ENCODE measurements at places on chromosomes 11 and 22.

DNA sequence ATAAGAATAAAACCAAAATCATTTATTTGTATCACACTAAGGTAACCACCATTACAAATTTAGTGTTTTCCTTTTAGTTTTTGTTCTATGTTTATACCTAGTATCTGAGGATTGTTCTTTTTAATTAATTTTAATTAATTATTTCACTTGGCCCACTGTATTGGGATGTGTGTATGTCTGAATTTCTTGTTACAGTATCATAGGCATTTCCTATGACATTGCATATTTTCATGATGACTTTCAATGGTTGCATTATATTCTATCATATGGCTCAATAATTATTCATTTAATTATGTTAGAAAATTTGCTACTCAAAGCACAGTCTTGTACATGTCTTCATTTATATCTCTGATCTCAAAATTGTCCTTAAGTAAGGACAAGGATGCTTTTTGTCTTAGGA lies 41.0 kb downstream of the C11orf71 start:
- no peak for DNase-seq

- DNase-seq, result no peak
These were observed 62.6 kb downstream of the CD6 start for GRCh38 chr11:61034111-61034510.

DNA sequence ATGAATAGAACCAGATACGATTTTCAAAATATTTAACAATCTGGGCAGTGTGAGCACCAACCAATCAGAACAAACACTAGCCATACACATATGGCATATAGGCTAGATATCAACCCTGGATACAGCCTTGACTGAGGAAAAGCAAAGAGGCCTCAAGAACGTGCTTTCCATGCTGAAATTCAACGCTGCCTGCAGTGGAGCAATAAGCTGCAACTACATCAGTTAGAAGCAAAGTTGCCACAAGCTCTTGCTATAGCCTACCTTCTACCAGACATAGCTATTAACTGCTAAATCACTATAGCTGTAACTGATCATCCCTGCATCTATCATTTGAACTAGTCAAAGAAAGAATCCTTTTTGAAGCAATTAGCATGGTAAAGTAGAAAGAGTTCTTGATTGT lies 42.5 kb downstream of the DENND5A start:
- no peak for DNase-seq

GRCh38 chr11:7252683-7253213 lies 1.0 kb downstream of the SYT9 start:
- DNase-seq, result no peak

GRCh38 chr11:19879307-19880087 lies 166.9 kb downstream of the NAV2 start:
- DNase-seq, result no peak

DNA sequence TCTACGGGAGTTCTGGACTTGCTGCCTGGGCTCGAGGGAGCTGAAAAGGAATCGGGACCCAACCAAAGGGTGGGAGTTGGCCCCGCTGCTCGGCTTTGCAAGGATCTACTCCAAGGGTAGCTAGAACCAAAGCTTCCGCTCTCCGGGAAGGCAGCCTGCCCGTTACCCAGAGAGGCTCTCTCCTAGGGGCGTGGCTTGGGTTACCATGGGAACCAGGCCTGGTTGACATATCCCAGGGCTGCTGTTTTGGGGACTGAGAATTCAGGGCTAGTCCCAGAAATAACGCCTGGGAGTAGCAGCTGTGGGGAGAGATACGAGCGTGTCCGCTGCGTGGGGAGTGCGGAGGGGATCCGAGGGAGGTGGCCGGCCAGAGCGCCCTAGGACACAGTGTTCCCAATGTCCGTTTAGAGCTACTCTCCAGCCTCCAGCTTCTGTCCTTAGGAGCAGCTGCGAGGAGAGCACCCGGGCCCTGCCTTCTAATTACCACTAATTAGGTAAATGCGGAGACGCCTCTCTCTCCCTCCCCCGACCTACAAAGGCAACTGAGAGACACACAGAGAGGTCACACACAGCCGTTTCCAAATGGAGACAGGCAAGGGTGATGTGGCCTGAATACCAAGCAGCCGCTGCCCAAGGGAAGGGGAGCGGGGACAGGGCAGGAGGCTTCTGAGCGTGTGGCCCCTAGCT lies 141.6 kb upstream of the CADM1 start:
- DNase-seq, result peak; percentile 16

- DNase-seq, result peak; percentile 30
These were observed 11.8 kb downstream of the TIGD3 start for GRCh38 chr11:65366340-65366773.

DNA sequence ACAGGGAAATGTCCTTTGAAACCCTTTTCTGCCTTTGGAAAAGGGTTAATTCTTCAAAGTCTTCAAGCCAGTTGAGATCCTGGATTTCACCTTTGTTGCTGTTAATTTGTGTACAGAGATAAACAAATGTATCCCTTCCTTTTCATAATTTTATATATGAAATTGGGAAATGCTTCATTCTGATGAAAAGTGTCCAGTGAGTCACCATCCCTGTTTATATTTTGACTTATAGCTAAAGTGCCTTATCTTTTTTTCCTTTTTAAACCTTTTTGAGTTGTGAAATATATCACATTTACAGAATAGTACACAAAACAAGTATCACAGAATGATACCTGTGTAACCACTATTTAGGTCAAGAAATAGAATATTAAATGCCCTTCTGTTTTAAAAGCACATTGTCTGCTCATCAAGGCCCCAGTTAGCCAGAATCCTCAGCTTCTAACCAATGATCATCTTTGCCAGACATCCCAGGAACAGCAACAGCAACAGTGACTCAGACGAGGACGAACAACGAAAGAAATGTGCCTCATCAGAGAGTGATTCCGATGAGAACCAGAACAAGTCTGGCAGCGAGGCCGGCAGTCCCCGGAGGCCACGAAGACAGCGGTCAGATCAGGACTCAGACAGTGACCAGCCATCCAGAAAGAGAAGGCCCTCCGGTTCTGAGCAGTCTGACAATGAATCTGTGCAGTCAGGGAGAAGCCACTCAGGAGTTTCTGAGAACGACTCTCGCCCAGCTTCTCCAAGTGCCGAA lies 27.3 kb downstream of the CTR9 start:
- DNase-seq, result no peak

DNA sequence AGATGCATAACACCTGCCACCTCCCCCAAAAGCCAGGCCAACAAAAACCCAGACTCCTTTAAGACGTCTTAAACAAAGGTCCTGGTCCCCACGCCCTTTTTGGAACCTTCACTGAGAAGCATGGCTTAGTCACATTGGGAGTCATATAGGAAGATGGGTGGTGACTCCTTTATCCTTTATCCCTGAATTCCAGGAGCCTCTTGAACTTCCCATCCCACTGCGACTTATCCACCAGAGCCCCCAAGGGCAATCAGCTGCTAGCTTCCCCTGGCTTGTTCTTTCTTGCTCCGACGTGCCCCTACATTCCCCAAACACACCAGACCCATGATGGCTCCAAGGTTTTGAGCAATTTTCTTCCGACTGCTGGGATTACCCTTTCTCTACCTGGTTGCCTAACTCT lies 567.0 kb upstream of the CADM1 start:
- no peak for DNase-seq

DNA sequence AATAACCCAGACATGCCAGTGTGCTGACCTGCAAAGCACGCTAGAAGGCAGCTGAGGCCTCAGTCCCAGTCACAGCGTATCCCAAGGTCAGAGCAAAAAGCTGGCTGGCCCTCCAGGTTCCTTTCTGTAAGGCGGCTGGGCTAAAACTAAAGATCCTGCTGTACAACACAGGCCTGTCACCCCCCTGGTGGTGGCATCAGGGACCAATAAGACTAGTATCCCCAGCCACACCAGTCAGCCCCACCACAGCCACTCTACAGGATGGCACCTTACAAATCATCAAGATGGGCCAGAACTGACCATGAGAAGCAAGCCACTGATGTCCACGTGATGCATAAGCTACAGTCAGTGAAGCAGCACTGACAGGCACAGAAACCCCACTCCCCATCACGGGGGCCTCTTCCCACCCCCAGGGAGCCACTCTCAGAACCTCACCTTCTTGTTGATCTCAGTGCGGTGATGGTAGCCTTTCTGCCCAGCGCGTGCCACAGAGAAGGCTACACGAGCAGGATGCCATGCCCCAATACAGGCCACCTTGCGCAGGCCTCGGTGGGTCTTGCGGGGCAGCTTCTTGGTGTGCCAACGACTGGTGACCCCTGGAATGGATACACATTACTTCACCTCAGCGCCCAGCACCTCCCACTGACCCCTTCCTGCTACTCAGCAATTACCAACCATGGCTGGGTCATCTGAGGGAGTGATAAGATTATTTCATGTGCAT lies 5.0 kb downstream of the RPL3 start:
- no peak for DNase-seq

DNA sequence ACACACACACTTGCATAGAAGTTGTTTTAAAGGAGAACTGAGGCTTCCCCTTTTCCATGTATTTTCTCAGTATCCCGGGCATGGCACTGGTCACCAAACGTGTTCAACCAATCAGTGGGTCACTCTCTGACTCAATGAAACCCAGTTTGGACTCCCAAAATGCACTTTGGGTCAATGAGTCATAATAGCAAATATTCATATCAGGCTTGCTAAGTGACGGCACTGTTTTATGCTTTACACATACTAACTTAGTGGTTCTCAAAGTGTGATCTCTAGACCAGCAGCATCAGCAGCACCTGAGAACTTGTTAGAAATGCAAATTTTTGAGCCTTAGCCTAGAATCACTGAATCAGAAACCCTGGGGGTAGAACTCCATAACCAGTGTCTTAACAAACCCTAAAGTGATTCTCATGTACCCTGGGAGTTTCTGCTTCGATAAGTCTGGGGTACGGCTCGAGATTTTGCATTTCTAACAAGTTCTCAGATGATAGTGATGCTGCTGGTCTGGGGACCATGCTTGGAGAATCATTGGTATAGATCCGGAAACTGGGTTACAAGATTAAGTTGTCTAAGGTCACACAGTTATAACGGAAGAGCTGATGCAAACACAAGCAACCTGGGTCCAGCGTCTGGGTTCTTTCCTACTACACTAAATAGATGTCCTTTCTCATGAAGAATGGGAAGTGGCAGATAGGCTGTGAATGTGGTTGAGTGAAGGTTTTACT lies 35.6 kb downstream of the ETS1 start:
- DNase-seq, result no peak

DNA sequence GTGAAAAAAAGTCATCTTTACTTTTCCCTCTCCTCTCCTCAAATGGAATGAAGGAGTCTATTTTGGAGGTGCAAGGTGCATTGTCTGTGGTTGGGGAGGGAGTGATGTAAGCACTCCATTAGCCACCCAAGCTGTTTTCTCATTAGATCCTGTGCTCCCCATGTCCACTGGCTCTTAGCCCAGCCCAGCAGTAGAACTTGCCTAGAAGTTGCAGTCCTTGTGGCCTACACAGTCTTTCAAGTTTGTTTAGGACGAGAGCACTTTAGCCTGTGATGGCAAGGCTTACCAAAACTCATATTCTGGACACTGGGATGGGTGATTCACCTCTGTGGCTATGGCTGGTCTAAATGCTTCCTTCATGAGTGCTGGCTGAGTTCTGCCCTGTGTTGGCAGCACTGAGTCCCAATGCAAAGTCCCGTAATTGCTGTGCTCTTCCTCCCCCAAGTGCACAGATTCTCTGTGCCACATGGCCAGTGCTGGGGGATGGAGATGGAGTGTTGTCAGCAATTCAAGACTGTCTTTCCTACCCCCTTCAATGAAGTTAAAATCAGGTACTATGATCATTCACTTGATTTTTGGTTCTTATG lies 15.8 kb downstream of the SLC22A25 start:
- DNase-seq, result no peak

GRCh38 chr11:31968461-31969358 lies 122.2 kb upstream of the RCN1 start:
- DNase-seq, result no peak

GRCh38 chr11:72851726-72852125 lies 37.5 kb downstream of the ATG16L2 start:
- DNase-seq, result no peak

DNA sequence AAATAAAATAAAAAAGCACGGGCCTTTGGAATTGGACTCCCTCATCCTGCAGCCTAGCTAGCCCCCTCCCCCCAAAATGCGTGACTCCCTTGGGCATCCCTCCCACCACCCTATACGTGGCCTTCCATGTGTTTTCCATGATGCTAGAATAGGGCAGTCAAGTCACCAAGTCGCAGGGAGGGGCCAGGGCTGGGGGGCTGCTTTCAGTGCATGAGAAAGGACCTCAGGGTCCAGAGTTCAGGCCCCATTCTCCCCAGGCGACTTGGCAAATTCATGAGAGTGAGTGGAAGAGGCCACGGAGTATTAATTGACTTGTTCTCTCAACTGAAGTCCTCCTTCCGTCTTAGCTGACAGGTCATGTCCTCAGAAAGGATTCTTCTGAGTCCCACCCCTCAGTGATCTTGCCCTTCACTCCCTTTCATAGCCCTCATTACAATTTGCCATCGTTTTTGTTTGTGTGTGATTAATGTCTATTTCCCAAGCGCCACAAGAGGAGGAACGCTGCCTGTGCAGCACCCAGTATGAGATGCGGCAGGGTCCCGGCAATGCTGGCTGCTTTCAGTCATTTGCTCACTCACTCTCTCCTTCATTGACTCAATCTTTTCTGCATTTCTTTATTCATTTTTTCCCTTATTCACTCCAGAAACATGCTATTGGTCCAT lies 17.4 kb downstream of the LRRC32 start:
- no peak for DNase-seq

DNA sequence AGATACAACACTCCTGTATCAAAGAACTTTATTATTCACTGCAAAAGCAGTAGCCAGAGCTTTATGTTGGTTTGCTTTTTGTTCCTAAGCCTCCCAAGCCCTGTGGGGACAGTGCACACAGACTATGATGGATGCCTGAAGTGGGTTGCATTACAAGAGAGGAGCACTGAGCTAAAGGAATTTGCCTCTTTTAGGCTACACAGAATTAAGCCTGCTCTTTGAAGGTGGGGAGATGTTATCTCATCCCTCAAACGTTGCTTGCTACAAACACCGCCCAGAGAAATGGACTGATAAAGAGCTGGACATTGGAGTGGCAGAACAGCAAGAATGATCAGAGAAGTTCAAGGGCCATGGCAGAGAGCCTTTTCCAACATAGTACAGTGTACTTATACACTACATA lies 2.5 kb upstream of the POGLUT3 start:
- no peak for DNase-seq

DNA sequence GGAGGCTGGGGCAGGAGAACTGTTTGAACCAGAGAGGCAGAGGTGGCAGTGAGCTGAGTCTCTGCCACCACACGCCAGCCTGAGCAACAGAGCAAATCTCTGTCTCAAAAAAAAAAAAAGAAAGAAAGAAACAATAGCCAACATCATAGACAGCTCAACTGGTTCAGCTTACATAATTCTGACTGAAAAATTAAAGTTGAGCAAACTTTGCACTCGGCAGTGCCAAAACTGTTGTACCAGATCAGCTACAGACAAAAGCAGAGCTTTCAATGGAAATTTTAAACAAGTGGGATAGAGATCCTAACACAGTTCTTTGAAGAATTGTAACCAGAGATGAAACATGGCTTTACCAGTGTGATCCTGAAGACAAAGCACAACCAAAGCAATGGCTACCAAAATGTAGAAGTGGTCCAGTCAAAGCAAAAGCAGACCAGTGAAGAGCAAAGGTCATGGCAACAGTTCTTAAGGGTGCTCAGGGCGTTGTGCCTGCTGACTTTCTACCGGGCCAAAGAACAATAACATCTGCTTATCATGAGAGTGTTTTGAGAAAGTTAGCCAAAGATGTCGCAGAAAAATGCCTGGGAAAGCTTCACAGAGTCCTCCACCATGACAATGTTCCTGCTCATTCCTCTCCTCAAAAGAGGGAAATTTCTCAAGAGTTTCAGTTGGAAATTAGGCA lies 59.3 kb downstream of the TTC28 start:
- DNase-seq, result no peak

Data from nucleus accumbens (tissue), 56 donors.